ENCODE measurements at places on chromosomes 4 and X.

DNA sequence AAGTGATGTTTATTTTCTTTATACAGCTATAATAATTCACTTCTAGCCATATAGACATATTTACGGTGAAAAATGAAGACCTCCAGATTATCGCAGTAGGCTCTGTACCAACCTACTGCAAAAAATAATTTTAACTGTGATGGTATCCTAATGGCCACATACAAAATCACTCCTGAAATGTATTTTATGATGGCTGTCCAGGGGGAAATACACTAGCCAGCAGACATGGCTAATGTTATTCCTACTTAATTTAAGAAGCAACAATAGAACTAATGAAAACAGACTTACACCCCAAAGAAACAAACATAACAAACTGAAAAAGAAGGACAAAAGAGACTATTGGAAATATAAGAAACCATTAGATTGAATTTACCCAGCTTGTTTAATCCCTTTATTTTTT lies 4.6 kb downstream of the NKX6-1 start:
- no peak for DNase-seq

- DNase-seq: no peak
Observed at GRCh38 chr4:124940387-124940786, 227.9 kb upstream of the ANKRD50 start.

- no peak for DNase-seq
Observed at GRCh38 chr4:32884198-32884597, 2164.0 kb downstream of the PCDH7 start.

GRCh38 chr4:102007959-102008425 lies 217.5 kb downstream of the BANK1 start:
- no peak for DNase-seq

GRCh38 chr4:8829584-8829983 lies 42.1 kb downstream of the HMX1 start:
- DNase-seq: no peak

- DNase-seq: no peak
Observed at GRCh38 chrX:92247076-92247475, 467.9 kb downstream of the PCDH11X start.

Measured in CD4-positive, alpha-beta T cell treated with Interleukin-15 for 4 hours (primary cell).